ENCODE measurements at places on chromosomes 16 and 17.

- no peak for DNase-seq
Observed at GRCh38 chr16:50702725-50703124, 9.3 kb downstream of the NOD2 start.

DNA sequence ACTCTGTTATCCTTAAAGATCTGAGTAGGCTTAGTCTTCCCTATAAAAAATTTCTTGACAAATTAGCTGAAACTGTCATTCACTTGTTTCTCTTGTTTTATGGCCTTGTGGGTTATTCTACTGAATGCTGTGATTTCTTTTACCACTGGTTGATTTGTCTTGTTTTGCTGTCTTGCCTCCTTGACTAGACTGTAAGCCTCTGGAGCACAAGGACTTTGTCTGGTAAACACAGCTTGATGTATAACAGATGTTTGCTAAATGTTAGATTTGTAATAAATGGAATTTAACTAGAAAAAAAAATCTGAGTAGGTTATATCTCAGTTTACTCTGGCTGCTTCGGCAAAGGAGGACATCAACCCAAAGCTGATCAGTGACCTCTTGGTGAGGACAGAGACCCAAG is 21.6 kb downstream of the VAC14 start:
- no peak for DNase-seq

- DNase-seq = no peak
Observed at GRCh38 chr17:57553526-57553925, 191.6 kb downstream of the CCDC182 start.

- DNase-seq = no peak
Observed at GRCh38 chr16:25950586-25951281, 259.0 kb downstream of the HS3ST4 start.

DNA sequence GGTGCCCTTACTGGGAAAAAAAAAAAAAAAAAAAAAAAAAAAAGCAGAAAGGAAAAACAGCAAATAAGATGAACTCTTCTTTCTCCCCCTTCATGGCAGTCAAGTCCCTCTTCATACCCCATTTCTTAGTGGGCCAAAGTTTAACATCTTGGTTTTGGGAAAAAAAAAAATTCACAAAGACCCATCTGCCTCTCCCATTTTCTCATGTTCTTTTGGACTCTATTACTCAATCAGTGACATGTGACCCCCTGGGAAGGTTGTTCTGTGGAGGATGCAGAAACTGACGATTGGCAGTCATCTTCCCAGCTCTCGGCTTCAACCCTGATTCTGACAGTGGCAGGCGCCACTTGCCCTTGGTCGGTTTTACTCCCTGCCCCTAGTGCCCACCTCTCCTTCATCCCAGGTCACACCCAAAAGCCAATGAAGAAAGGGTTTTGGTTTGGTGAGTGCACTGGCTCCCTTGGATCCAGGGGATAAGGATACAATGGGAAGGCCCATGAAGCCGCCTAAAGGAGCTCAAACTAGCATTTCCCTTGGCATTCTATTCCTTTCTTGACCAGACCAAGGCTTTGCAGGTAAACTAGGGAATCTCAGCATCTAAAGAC is 60.7 kb upstream of the TBX2 start:
- DNase-seq = no peak

All from pons (tissue), 1 donor.